ENCODE measurements at places on chromosomes 1 and 21.

DNA sequence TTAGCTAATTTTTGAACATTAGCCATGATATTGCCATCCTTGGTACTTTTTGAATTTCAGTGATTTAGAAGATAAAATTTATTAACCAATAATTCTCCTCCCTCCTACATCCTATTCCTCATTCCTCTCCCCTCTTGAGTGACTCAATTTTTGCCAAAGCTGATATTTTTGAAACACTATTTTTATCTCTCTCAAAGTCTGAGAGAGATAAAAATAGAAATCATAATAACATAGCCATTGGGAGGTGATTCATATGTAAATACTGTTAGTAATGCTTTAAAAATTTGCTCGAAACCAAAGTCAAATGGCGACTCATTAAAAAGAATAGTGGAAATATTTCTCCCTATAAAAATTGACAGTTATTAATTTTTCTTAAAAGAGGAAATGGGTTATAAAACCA lies 97.4 kb downstream of the PATJ start:
- peak; percentile 29 for DNase-seq

DNA sequence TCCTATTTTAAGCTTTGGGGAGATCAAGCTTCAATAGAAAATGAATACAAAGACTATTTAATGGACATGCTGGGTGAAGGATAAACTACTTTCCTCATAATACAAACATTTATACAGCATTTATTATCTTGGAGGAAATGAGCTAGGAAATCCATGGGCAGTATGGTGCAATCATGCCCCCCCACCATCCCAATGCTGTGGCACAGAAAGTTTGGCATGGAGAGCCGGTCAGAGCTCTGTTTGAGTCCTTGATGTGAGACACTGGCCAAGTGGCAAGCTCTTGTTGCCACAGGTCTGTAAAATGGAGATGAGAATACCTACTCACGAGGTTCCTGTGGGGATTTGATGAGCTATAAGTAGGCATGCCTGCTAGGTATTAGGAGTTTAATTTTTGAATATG lies 120.6 kb downstream of the MAB21L3 start:
- no peak for DNase-seq

DNA sequence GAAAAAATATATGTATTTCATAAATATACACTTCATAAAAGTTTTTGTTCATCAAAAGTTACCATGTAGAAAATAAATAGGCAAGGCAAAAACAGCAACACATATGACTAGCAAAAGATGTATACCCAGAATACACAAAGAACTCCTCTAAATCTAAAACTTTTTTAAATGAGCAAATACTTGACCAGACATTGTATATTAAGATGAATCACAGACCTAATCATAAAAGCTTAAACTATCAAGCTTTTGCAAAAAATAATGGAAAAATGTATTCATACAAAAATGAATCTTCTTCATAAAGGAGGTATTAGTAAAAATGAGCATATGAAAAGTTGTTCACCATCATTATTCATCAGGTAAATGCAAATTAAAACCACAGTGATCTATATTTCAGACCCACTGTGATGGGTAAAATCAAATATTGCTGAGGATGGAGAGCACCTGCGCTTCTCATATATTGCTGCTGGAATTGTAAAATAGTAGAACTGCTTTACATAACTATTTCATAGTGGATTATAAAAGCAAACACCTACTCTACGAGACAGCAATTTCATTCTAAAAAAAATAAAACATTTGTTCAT lies 78.3 kb upstream of the RGS1 start:
- no peak for DNase-seq

GRCh38 chr1:212754193-212754592 lies 37.4 kb downstream of the NSL1 start:
- DNase-seq, result no peak

DNA sequence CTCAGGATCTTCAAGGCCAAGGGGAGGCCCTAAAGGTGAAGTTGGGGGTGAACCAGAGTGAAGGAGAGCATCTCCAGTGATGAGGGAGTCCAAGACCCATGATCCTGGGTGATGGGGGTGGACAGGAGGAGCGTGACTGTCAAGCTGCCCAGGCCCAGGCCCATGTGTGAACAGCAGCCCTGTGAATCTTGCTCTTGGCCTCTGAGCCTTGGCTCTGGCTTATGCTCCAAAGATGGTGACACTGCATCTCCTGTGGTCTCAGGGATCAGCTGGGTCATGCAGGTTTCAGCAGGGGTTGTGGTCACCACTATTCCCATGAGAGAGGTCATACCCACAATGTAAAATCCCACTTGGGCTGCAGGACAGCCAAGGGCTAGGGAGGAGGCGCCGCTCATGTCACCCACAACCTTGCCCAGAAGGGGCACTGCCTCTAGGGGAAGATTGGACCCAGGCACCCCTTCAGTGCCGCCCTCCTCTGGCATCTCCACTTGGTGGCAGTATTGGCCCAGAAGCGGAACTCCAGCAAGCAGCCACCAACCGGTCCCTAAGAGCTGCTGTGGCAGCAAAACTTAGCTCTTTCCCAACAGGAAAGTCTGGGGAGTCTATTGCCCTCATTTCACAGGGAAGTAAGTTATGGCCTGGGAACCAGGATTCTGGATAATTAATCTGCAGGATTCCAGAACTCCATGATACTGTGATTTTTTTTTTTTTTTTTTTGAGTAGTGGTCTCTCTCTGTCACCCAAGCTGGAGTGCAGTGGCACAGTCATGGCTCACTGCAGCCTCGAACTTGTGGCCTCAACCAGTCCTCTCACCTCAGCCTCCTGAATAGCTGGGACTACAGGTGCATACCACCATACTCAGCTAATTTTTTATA lies 7.5 kb upstream of the WNT3A start:
- DNase-seq, result peak; percentile 11

- DNase-seq, result no peak
Observed at GRCh38 chr1:95701450-95702173, 467.6 kb downstream of the RWDD3 start.

- DNase-seq, result no peak
Observed at GRCh38 chr21:43588957-43589356, 70.3 kb downstream of the HSF2BP start.

DNA sequence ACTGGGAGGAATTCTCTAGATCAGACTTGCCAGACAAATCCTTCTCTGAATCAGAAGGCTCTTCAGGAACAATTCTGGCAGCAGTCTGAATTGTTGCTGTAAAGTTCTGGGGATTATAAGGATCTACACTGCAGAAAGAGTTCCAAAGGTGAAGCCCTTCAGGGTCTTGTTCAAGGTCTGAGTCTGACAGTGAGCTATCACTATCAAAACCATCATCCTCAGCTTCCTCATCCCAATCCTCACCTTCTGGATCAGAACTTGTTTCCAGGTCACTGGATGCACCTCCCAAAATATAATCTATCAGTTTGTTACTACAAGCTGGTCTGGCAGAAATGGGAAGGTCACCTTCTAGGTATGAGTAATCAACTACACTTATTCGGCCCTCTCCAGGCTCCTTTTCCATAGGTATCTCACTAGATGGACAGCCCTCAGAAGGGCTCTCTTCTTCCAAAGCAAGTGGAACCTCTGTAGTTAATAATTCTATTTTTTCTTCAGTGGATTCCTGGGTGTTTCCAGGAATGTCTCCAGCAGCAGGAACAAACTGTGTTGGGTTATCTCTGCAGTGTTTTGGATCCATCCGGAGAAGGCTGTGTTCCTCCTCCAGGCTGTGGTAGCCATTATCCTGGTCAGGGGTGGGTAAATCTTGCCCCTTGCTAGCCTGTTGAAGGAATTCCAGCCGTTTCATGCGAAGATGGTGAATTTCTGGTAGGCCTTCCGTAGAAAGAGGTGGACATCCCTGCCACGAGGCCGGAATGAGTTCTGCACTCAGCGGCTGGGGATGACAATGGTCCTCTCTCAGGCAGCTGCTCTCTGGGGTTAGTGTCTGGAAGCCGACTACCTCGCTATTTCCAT lies 1.6 kb downstream of the PPP1R15B start:
- no peak for DNase-seq

DNA sequence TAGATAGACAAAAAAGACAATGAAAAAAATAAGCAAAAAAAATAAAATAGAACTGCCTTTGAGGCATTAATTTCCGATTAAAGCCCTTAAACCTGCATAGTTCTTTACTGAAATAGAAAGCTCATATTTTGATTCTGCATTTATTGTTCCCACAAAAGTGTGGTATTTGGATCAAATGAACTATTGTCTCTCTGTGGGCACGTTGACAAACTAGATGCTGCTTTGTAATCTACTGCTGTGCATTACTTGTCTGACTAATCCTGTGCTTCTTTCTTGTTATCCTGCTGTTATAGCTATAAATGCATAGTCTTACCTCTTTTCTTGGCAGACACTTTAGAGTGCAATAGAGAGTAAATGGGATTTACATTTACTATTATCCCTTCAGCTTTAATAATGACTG lies 31.4 kb upstream of the SLC35D1 start:
- DNase-seq, result no peak

DNA sequence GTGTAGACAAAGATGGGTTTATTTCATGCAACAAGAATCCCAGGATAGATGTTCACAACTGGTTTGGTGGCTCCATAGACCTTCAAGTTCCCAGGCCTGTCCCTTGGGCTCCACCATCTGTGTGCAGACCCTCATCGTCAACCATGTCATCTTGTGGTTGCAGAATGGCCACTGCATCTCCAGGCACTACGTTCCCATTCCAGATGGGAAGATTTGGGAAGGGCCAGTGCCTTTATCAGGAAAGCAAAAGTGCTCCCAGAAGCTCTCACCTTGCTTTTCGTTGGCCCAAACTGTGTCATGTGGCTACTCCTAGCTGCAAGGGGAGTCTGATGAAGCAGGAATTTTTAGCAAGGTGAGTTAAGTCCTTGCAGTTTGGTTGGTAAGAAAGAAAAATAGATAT lies 12.8 kb downstream of the TMCC2 start:
- DNase-seq, result no peak

- DNase-seq, result peak; percentile 69
Observed at GRCh38 chr1:235270625-235271024, 57.4 kb downstream of the ARID4B start.

DNA sequence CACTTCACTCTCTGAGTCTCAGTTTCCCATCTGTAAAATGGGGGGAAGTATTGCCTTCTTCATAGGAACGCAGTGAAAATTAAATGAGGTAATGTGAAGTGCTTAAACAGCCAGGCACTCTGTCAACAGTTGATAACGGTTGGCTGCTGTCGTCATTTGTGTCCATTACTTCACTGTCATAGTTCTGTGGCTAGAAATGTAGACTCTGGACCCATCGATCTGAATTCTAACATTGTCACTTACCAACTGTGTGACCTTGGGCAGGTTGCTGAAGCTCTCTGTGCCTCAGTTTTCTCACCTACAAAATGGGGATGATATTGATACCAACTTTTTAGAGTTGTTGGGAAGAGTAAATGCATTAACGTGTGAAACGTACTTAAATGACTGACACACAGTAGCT lies 152.6 kb downstream of the PTPRU start:
- no peak for DNase-seq

GRCh38 chr1:25247829-25248754 lies 838 bp upstream of the RSRP1 start:
- no peak for DNase-seq

GRCh38 chr1:168091720-168092550 lies 44.8 kb downstream of the GPR161 start:
- DNase-seq, result peak; percentile 5

DNA sequence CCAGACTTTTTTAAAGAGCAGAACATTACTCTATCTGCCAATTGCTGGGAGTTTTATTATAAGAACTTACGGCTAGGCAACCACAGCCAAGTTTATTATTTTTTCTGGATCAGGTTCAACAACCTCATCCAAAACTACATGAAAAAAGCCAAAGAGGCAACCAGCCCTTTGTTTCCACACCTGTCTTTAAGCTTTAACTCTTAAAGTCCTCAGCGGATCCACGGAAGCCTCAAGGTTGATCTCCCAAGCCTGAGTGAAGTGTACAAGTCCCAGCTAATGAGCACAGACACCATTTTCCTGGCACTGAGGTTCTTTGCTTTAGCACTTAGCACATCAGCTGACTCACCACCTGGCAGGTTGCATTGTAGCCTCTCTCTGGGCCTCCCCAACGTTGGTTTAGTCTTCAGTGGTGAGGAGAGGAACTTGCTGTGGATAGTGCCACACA lies 143.1 kb downstream of the TGFBR3 start:
- peak; percentile 85 for DNase-seq

DNA sequence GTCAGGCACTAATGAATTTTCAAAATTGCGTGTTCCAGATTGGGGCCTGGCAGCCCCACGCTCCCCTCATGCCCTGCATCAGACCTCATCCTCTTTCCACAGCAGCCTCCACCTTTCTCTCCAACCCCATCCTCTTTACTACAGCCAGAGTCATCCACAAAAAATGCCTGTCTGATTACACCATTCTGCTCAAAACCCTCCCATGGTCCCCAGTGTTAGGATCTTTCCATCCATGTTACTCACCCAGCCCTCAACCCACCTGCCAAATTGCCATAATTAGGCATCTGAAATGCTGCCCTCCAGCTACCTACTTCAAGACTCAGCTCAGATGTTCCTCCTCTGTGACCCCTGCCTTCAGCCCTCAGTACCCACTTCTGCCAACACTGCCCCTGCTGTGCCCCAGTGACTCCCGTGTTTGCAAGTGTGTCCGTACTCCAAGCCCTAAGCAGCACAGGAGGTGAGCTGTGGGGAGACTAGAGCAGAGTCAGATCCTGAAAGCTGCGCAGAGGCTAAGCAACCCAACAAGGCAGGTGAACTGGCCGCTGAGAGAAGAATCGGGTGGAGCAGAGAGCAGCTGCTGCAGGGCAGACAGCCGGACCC lies 715 bp upstream of the ARTN start:
- no peak for DNase-seq

DNA sequence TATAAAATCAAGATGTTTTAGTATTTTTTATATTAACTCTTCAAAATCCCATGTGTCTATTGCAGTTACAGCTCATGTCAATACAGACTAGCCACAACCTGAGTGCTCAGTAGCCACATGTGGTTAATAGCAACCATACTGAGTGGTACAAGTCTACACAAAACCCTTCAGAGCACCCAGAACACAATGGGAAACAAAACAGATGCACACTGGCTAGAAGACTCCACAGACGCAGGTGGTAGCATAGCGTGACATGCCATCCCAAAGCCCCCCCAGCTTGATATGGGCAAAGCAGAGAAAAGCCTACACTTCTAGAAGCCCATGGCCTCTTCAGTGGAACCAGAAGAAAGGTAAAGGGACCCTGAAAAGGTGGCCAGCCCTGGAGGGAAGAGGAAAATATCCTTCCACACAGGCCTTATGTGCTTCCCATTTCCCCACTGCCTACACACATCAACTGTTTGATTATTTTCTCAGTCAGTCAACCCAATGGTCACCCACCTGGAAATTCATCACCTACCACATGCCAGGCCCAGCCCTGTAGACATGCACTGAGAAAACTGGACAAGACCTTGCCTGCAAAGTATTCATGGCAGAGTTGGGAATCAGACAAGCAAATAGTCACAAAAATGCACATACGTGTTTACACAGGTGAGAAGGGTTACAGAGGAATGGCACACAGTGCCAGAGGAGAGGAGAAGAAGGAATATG lies 175.0 kb downstream of the VAV3 start:
- no peak for DNase-seq

GRCh38 chr1:180386745-180387367 lies 115.5 kb downstream of the ACBD6 start:
- DNase-seq, result no peak

- DNase-seq, result no peak
Observed at GRCh38 chr1:215181518-215181917, 99.0 kb downstream of the KCNK2 start.
